ENCODE measurements at places on chromosomes 6 and 20. TPM values are rescaled to one million over a fixed set of nuclear protein-coding genes. Genes with fewer than 3 reads are reported as not detected.

- no peak for DNase-seq
Observed at GRCh38 chr6:75278474-75279077, 6.0 kb downstream of the TMEM30A start.

DNA sequence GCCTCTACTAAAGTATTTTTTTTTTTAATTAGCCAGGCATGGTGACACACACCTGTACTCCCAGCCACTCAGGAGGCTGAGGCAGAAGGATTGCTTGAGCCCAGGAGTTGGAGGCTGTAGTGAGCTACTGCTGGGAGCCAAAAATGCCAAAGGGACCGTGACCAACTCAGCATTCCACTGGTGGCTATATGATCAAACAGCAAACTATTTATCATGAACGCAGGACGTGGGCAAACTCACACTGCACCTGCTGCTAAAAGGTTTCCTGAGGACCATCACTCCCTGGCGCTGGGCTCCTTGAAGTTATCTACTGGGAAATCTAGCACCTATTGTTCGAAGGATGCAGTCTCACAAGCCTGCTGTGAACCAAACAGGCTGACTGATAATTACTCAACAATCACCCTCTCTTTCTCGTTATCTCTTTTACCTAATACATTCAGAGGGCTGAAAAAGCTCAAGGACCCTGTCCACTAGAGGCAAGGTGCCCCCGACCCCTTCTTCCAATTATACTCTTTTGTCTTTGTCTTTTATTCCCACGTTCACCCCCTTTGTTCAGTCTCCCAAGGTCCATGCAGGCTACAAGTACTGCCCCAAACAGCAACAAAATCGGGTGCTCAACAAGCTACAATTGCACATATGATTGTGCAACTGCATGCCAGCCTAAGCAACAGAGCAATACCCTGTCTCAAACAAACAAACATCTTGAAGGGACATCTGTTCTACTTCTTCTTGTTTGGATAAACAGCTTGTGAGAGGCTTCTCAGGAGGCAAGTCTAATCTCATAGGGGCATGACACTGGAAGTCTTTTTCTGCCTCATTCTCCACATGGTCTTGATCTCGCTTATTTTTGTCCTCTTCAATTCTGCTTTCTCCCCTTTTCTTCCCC is 47.7 kb upstream of the PLN start:
- no peak for DNase-seq

GRCh38 chr6:124033501-124033900 is 229.8 kb downstream of the NKAIN2 start:
- DNase-seq = no peak

Gene ERVFRD-1
- total RNA-seq = not detected

DNA sequence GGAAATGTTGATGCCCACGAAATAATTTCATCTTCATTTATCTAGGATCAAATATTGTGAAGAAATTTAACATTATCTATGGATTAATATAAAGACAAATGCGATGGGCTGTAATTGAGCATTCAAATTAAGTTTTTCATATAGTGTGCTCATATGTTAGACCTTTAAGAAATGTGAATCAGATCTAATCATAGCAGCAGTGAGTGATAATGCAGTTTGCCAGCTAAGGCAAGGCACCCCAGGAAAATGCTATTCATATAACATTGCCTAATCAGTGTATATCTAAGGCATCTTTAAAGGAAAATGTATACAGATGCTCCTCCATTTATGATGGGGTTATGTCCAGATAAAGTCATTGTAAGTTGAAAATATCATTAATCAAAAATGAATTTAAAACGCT is 135.2 kb downstream of the KCNQ5 start:
- DNase-seq = no peak

DNA sequence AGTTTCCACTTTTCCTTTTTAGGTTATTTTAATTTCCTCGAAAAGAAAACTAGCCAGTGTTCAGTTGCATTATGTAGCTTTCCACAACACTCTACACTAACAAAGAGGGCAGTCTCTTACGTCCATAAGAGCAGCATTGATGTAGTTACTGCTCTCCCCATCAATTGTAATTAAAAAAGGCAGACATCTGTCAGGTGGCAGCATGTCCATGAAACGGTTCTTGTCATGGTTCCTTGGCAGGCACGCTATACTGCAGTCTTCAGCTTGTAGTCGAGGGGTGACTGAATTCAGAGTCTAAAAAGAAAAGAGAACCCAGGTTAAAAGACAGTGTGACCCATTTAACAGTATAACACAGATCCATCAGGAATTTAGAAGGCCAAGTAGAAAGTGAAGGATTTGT is 80.1 kb upstream of the THEMIS start:
- DNase-seq = peak; percentile 15

GRCh38 chr20:19756761-19757486 is 1.1 kb upstream of the RIN2 start:
- no peak for DNase-seq

Gene CRISP2
- total RNA-seq = not detected

Gene ESR1
- total RNA-seq = not detected

DNA sequence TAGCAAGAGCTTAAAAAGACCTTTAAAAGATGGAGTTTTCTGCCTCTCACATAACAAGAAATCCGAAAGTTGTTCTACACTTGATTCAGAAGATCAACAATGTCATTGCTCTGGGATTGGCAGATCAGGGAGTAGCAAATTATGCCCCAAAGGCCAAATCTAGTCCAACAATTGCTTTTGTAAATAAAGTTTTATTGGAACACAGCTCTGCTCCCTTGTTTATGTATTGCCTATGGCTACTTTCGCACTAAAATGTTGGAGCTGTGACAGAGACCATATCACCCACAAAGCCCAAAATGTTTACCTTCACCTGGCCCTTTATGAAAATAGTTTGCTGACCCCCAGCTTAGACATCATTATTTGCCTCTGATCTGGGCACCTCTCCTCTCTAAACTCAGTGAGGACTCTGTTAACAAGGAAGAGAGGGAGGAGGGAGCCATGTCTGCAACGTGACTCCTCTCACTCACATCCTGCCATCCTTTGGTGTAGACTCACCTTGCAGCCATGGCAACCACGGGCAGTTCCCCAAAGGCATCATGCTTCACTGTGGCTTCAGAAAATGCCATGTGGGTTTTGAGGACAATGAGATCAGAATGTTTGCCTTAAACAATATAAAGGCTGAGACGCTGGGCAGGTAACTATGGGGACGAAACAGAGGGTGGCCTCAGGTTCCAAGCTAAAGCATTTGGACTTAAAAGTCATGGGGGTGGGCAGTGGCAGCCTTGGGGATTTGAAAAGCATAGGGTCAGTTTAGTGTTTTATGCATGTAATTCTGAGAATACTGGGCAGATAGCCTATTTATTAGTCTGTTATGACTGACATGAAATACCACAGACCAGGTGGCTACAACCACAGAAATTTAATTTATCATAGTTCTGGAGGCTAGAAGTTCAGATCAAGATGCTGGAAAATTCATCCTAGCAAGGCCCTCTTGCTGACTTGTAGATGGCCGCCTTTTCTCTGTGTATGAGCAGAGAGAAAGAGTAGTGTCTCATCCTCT is 149.7 kb upstream of the TNFAIP3 start:
- DNase-seq = peak; percentile 30

- DNase-seq = no peak
Observed at GRCh38 chr6:104527311-104527710, 332.4 kb downstream of the HACE1 start.

DNA sequence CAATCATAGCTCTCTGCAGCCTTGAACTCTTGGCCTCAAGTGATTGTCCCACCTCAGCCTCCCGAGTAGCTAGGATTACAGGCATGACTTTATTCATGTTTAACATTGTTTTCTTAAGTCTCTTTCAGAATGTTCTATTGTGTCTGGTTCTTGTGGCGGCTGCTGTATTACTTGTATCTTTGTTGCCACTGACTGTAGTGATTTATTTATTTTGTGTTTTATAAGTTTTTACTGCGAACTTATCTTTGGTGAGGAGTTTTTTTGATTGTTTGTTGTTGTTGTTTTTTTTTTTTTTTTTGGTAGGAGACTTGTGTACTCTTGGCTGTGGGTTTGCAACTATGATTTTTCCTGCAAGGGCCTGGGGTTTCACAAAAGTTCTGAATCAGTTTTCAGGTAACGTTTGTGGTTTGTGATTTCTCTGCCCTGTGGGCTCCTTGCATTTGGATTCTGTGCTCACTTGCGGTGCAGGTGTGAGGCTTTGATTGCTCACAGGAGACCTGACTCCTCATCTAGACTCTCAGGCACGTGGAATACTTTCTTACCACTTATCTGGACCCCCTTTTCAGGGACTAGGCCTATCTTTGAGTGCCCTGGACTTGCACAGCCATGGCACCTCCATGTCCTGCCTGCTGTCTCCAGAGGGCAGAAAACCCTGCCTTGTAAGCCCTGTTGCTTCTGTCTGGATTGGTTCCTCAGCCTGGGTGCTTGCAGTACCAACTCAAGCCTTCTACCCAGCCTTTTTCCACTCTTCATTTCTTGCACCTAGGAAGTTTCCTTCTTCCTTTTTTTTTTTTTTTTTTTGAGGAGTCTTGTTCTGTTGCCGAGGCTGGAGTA is 25.2 kb downstream of the KIF25 start:
- DNase-seq = no peak

Gene ACTL10
- total RNA-seq = 0.49 TPM

DNA sequence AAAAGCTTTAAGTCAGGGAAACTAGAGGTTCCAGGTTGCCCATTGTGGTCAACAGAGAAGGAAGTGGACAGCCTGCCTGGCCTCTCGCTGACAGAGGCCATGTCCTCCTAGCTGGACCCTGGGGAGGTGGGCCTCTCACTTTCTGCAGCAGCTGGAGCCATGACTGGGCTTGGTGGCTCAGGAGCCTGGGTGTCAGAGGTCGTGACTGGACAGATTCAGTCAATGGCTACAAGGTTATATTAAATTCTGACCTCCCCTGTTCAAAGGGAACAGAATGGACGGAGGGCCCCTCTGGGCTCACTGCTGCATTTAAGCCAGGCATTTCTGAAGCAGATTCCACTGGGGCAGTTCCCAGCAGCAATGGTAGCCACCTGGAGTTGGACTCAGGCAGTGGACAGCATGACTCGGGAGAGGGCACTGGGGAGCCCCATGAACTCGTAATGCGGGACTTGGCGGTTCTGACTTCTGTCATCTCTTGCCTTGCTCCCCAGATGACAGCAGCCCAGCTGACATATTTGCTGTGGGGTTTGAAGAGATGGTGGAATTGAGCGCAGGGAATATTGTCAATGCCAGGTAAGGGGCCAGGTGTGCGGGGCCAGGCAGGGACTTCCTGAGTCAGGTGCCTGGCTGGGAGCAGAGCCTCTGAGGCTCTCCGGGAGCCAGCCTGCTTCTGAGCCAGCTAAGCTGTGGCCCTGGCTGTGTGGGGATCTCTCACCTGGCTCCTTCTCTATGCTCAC is 86.7 kb downstream of the SYNJ2 start:
- no peak for DNase-seq

GRCh38 chr6:160203076-160203475 is 55.5 kb downstream of the SLC22A2 start:
- no peak for DNase-seq

GRCh38 chr6:137867685-137868509 is 838 bp downstream of the TNFAIP3 start:
- peak; percentile 43 for DNase-seq

Gene PRPF6
- 74.2 TPM for total RNA-seq

DNA sequence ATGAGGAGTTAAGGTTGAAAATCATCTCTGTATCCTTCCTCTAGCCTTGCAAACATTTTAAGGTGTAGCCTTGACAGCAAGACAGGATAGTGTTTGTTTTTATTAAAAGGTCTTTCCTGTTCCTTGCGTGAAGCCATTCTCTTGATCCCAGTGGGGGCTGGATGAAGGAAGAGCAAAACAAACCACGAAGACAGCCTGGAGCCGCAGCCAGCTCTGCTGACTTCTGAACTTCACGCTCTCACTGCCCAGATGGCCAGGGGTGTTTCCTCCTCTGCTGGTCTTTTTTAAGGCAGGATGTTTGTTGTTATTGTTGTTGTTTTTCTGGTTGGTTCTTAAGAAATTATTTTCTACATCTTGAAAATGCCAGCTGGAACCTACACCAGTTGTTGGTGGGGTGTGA is 156.4 kb downstream of the MTHFD1L start:
- peak; percentile 67 for DNase-seq

Gene TFAP2A
- total RNA-seq = 9.0 TPM

DNA sequence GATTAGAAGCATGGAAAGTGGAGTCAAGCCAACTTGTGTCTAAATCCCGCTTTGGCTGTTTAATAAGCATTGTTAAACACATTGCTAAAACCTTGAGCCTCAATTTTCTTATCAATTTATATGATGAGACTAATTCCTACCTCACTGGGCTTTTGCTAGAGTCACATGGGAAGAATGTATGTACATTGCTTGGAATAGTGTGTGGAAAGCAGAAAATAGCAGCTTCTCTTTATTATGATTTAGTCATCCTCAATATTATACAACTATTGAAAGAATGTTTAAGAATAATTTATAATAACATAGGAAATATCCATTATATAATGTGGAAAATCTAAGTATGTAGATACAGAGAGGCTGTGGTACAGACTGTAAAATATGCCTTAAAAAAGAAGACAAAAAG is 313.0 kb upstream of the CDYL start:
- DNase-seq = no peak

Measured in RPMI7951 (cell line).